CD4-positive, alpha-beta T cell treated with Interleukin-6 for 4 hours (primary cell): ENCODE measurements at places on chromosomes 5 and 9.

DNA sequence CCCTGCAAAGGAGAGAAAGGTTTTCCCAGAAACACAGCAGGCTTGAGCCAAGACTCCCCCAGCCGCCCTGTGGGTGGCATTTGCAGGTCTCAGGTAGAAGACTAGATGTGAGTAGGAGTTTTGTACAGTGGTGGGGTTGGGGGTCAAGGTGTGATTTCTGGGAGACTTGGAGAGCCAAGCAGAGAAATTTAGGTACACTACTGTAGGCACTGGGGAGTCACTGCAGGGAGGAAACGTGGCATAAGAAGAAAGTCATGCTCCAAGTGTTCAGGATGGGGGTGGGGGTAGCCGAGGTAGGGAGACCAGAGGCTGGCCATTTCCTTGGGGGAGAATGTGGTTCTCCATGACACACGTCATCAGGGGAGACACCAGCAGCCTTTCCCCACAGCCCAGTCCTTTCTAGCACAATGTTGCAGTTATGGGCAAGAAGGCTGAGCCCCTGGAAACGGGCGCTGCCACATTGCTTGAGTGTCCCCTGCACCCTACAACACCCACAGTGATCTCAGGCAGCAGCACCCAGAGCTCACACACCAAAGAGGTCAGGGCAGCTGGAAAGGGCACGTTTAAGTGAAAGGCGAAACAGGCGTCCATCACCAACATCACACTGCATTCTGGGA is 210.5 kb downstream of the FSTL4 start:
- no peak for DNase-seq

DNA sequence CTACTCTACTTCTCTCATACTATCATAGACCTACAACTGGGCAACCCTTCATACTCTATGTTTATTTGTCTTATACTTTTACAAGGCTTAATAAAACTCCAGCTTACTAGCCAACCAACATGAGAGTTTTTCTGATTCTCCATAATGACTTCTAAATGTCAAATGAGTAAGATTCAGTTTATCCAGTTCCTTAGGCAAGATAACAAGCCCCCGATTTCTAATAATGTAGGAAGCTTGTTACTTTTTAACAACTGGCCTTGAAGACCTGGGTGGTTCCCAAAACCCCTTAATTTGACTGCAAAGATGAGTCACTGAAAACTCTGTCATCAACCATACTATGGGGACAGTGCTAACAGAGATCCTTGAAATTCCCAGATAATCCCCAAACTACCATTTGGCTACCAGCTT is 294.6 kb upstream of the ACTBL2 start:
- no peak for DNase-seq

DNA sequence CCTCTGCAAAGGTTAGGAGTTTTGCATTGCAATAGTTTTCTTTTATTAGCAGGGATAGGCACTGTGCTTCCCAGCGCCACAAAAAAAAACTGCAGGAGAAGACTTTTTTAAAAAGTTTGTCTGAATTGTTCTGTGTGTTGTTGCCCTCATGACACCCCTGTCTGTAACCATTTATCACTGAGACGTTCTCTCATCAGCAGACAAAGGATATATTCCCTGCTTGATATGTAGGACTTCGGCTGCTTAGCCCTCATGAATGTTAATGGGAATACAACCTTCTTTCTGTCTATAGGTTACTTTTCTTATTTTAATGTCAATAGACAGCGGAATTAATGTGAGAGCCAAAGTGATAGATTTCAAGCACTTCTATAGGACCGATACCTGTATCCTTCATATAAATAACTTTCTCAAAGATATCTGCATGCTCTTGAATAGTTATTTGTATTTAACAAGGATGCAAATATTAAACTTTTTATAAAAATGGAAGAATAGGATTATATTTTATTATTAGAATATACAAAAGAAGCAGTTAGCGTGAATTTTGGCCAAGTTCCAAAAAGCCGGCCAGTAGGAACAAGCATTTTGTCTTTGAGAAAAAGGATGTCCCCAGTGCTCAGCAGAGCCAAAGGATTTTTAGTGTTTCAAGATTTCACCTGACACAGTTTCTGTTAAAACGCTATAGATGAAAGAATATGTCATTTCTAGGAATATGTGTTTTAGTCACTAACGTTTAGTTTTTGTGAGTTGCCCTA is 1.5 kb upstream of the LYSMD3 start:
- DNase-seq, result no peak

GRCh38 chr9:10605388-10605787 is 7.4 kb downstream of the PTPRD start:
- no peak for DNase-seq

GRCh38 chr5:112165399-112165798 is 253.7 kb downstream of the EPB41L4A start:
- DNase-seq, result no peak
